Naive thymus-derived CD4-positive, alpha-beta T cell (primary cell): ENCODE measurements at places on chromosomes 4 and X. TPM values are rescaled to one million over a fixed set of nuclear protein-coding genes. Genes with fewer than 3 reads are reported as not detected.

- H3K4me3 ChIP-seq: no peak overlapping the region
- DNase-seq: no peak
- H3K27ac ChIP-seq: no peak overlapping the region
- no peaks in the 10 kb centered on the region for H3K27me3 ChIP-seq
- H3K4me1 ChIP-seq: no peaks in the 10 kb centered on the region
Observed at GRCh38 chr4:138420471-138420870, 178.3 kb upstream of the SLC7A11 start.

SYNPO2 gene
- total RNA-seq: 0.61 TPM

GRCh38 chrX:49039598-49040375 is 3.4 kb downstream of the TFE3 start:
- H3K4me1 ChIP-seq: peaks cover 5% of the 10 kb centered on the region
- peak; percentile 33 for DNase-seq
- H3K36me3 ChIP-seq: no peaks in the 10 kb centered on the region
- no peak overlapping the region for H3K27ac ChIP-seq

CXorf49 gene
- not detected for total RNA-seq

DNA sequence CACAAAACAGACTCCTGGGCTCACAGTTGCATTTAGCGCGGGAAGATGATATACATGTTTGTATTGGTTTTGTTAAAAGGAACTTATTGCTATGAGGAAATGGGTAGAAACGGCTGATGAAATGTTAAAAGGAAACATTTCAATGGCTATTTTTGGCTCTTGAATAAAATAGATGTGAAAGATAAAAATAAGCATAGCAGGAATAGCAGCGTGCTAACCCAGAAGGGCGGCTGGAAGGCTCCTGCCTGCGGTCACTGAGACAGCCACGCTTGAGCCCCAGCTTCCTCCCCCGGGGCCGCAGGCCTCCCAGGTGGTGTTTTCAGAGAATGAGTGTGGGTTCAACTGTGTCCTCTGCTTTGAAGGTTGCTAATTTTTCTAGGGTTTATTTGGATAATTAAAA is 35.0 kb upstream of the CLCN4 start:
- H3K36me3 ChIP-seq: no peaks in the 10 kb centered on the region
- H3K27me3 ChIP-seq: no peaks in the 10 kb centered on the region
- no peaks in the 10 kb centered on the region for H3K4me1 ChIP-seq

DNA sequence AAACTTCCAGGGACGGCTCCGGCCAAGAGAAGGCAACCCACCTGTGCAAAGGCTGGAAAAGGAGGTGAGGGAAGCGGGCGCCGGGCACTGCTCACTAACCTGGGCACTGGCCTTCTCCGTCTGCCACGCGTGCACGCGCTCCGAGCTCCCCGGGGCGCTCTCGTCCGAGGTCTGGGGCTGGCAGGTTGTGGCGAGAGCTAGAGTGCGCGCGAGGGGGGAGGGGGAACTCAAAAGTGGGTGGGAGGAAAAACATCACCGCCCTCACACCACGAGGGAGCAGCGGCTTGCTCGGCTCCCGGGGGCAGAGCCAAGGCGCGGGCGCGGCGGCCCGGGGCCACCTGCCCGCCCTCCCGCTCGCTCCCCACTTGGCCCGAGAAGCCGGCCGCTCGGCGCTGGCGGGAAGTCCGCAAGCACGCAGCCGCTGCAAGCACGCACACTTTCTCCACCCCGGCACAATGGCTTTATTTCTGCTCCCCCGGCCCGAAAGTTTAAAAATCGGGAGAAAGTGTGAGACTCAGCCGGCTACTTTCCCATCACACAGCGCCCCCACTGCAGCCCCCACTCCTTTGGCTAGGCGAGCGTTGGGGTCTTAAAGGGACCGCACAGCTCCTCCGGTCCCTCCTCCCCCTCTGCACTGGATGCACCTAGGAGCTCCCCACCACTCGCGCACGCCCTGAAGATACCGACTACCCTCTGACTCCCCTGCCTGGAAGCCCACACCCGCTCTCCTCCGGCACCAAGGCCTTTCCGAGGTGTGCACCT is at the start of gene CHRDL1:
TSS of gene CHRDL1 (minus strand) at position 173 of the 762 bp plus-strand sequence. CDS start 3,636 bp downstream, outside the sequence.
- no peak within 1 kb of the TSS for H3K27ac ChIP-seq
- DNase-seq: no peak
- H3K4me1 ChIP-seq: no peaks in the 10 kb centered on the region

GRCh38 chr4:184734758-184735157 is 862 bp upstream of the CENPU start:
- no peak for DNase-seq
- H3K4me1 ChIP-seq: peaks cover 7% of the 10 kb centered on the region
- H3K27me3 ChIP-seq: no peaks in the 10 kb centered on the region
- H3K4me3 ChIP-seq: peak overlapping the region; percentile 82
- H3K27ac ChIP-seq: peak overlapping the region; percentile 66

PPARGC1A gene
- not detected for total RNA-seq

PPEF1 gene
- not detected for total RNA-seq

SAGE1 gene
- not detected in 2 replicates for total RNA-seq

DNA sequence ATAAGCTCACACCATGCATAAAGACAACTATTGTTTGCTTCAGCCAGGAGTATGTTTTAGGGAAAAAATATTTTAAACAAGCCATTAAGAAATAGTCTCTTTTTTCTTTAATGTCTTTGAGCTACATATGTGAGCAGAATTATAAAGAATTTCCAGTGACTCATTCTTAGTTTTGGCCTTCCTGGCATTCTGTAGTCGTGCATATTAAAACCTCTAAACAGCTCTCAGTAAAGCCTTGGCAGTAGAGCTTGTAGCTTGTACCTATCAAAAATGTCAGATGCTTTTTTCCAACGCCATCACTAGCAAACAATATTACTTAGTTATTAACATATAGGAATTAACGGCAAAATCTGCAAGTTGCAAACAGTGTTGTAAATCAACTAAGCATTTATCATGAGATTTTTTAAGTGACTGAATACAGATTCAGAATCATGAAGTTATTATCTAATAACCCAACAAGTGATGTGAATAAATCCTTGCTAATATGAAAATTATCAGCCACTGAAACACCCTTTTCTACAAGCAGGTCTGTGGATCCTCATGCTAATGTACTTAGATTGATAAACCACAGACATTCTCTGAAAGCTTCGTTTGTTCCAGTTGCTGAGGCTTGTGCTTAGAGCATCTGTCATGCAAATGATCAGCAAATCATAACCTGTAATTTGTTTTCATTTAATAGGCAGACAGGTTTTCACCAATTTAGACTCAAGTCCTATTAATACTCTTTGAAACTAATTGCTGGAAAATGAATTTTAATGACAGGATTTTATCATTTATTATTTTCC is 412.0 kb upstream of the ATOH1 start:
- no peak for DNase-seq
- H3K4me3 ChIP-seq: no peak overlapping the region
- no peaks in the 10 kb centered on the region for H3K27me3 ChIP-seq
- no peaks in the 10 kb centered on the region for H3K4me1 ChIP-seq

- H3K36me3 ChIP-seq: no peaks in the 10 kb centered on the region
- no peak for DNase-seq
- no peak overlapping the region for H3K4me3 ChIP-seq
- H3K27me3 ChIP-seq: no peaks in the 10 kb centered on the region
Observed at GRCh38 chr4:82500435-82501153, 61.2 kb downstream of the TMEM150C start.

DNA sequence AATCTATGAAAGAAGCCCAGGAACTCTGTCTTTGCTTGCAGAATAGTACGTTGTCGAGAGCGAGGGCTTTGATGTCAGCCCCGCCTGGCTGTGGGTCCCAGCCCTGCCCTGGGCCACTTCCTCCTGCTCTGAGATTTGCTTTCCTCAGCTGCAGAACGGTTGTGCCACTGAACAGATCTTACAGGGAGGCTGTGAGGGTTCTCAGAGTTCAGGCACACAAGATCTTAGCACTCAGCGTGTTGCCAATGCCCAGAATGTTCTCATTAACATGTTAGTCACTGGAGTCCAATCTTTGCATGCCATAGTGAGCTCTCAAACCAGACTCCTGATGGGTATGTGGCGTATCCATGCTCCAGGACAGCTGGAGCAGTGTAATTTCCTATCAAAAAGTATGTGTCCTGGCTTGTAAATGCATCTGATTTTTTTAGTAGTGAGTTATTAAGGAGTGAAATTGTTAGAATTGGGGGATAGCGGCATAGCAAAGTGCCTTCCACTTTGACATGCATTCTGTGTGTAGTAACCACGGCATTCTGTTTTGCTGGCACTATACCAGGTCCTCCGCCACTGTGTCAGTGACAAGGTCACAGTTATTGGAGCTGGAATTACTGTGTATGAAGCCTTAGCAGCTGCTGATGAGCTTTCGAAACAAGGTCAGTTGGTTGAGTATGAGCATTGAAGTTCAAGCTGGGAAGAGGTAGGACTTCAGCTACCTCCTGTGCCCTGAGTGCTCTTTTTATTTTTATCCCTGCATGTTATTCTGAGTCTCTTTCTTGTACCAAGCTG is 31.6 kb downstream of the TKTL1 start:
- H3K4me3 ChIP-seq: peak overlapping the region; percentile 42
- H3K36me3 ChIP-seq: no peaks in the 10 kb centered on the region
- peak; percentile 67 for DNase-seq
- H3K27me3 ChIP-seq: no peaks in the 10 kb centered on the region

DNA sequence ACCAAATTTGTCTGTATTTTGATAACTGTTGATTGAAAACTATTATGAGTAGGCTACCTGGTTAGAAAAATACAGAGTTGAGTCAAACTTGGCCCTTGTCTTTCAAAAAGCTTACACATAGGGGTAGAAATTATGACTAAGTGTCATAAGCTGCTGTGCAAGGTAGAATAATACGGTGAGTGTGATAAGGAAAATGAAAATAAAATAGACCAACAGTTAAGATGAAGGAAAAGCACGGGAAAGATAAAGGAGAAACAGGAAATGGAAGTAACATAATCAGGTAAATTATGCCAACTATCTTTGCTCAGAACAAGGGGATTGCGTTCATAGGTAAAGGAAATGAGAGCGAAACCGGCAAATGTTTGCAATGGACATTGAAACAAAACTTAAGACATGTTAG is 302.5 kb downstream of the PCDH7 start:
- DNase-seq: no peak
- H3K27ac ChIP-seq: no peak overlapping the region
- H3K4me3 ChIP-seq: no peak overlapping the region
- no peaks in the 10 kb centered on the region for H3K4me1 ChIP-seq
- H3K36me3 ChIP-seq: no peaks in the 10 kb centered on the region

DNA sequence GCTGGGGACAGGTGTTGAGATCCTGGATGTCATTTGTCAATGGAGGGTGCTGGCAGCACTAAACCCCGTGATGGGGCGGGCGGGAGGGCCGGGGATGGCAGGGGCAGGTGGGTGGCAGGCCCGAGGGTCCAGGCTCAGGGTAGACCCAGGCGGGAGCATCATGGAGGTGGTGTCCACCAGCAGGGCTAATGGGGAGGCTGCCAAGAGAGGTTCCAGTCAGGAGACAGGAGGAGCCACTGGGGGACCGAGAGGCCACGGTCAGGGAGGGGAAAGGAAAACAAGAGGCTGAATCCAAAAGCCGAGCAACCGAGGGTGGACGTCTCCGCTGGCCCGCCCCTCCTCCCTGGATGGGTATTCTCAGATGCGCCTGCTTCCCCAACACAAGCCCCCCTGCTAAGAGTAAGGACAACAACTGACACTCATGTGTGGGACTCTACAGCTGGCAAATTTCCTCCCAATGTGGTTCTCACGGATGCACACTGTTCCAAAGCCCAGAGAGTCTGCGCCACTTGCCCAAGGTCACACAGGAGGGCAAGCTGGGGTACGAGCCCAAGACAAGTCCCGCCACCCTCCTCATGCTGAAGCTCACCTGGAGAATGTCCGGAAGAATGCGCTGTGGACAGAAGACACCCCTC is 132.0 kb downstream of the CPZ start:
- no peaks in the 10 kb centered on the region for H3K36me3 ChIP-seq
- H3K4me3 ChIP-seq: no peak overlapping the region
- no peak overlapping the region for H3K27ac ChIP-seq

DNA sequence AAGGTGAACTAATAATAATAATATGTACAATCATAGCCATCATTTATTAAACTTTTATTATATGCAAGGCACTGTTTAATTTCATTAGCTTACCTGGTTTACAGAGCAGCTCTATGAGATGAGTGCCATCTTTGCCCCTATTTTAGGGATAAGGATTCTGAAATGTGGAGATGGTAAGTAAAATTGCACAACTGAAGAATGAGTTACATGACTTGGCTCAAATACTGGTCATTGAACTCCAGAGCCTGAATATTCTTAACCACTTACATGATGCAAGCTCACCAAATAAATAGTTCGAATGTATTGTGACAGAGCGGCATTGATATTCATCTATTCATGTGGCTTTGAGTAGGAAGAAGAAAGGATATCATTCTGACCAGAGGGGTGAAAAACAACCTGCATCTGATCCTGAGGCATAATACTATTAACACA is 11.7 kb downstream of the ALB start:
- H3K4me3 ChIP-seq: no peak overlapping the region
- no peaks in the 10 kb centered on the region for H3K27me3 ChIP-seq
- H3K36me3 ChIP-seq: no peaks in the 10 kb centered on the region
- no peak overlapping the region for H3K27ac ChIP-seq
- H3K4me1 ChIP-seq: no peaks in the 10 kb centered on the region

GRCh38 chr4:35500812-35501211 is 743.5 kb downstream of the ARAP2 start:
- no peaks in the 10 kb centered on the region for H3K4me1 ChIP-seq
- H3K27me3 ChIP-seq: no peaks in the 10 kb centered on the region
- no peaks in the 10 kb centered on the region for H3K36me3 ChIP-seq
- no peak for DNase-seq
- H3K27ac ChIP-seq: no peak overlapping the region

DNA sequence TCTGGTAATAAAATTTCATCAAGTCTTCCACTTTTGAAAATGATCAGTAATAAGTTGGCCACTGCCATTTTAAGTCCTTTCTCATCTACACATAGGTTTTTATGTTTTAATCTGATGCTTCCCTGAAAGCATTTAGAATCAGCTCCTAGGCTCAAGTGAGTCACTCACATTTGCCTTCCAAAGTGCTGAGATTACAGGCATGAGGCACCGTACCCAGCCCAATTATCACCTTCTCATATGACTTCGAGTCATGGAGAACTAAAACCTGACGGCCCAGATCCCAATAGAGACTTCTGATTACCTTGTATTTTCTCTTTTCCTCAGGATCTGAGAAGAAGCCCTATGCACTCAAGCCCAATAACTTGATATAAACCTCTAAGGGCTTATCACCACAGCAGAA is 140.8 kb downstream of the OPHN1 start:
- no peak overlapping the region for H3K4me3 ChIP-seq
- DNase-seq: no peak
- H3K4me1 ChIP-seq: no peaks in the 10 kb centered on the region
- H3K27me3 ChIP-seq: no peaks in the 10 kb centered on the region

PNCK gene
- 0.94 TPM in 1 of 2 replicates, not detected in the other for total RNA-seq

PDE6B gene
- total RNA-seq: 18.0 TPM

GRCh38 chr4:680928-681645 is 6.7 kb downstream of the MYL5 start:
- DNase-seq: no peak
- no peaks in the 10 kb centered on the region for H3K4me1 ChIP-seq
- no peaks in the 10 kb centered on the region for H3K36me3 ChIP-seq
- peak overlapping the region; percentile 48 for H3K27ac ChIP-seq
